SW480 (cell line): ENCODE measurements at places on chromosomes 7 and 10.

- no peak for DNase-seq
Observed at GRCh38 chr10:63689768-63690167, 168.6 kb downstream of the REEP3 start.

DNA sequence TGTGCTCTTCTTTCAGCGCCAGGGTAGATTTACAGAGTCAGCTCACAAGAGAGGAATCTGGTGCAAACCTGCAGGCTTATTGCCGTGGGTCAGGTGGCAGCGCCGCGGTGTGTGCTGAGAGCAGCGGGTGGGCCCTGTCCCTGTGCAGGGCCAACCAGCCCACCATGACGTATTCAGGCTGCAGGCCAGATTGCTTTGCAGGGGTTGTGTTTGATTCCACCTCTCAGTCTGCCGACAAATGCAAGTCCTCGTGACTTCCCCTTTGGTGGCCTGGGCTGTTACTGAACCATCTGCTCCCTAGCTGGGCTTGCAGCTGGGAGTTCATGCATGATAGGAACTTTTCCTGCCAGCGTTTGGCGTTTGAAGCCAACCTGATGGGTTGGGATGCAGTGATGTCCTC lies 66.7 kb upstream of the LEP start:
- no peak for DNase-seq

GRCh38 chr10:117264782-117265181 lies 23.9 kb downstream of the SLC18A2 start:
- no peak for DNase-seq

- no peak for DNase-seq
Observed at GRCh38 chr10:24992512-24993133, 23.3 kb downstream of the ENKUR start.

DNA sequence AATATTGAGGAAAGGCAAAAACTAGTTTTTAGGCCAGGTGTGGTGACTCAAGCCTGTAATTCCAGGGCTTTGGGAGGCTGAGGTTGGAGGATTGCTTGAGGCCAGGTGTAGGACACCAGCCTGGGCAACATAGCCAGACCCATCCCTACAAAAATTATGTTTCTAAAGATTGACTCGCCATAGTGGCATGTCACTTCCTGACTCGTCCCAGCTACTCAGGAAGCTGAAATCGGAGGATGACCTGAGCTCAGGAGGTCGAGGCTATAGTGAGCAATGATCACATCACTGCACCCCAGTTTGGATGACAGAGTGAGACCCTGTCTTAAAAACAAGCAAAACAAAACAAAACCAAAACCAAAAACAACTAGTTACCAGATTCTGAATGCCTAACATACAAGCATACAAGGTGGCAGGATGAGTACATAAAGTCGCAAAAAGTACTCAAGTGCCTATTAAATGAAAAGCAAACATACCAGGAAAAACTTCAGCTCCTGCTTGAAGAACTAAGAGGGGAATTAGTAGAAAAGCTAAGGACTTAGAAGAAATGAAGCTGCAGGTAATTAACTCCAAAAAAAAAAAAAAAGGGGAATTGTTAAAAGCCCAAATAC lies 14.1 kb downstream of the ZNF398 start:
- DNase-seq, result no peak

DNA sequence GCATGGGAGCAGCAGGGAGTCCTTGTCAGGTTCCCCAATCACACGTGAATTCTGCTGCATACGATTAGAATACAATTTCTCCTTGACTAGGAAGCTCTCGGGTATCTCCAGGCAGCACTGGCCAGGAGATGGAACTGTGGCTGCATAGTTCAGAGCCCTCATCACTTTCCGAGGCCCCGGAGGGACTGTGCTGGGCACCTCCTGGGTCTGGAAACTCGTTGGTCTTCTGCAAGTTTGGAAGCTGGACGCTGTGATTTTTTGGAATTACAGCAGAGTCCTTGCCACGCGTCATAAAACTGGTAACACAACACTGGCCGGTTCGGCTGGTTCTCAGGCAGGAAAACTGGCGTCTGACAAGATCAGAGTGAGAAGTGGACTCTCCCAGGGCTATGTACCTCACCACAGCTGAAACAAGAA lies 216.1 kb downstream of the CCDC3 start:
- DNase-seq, result no peak

DNA sequence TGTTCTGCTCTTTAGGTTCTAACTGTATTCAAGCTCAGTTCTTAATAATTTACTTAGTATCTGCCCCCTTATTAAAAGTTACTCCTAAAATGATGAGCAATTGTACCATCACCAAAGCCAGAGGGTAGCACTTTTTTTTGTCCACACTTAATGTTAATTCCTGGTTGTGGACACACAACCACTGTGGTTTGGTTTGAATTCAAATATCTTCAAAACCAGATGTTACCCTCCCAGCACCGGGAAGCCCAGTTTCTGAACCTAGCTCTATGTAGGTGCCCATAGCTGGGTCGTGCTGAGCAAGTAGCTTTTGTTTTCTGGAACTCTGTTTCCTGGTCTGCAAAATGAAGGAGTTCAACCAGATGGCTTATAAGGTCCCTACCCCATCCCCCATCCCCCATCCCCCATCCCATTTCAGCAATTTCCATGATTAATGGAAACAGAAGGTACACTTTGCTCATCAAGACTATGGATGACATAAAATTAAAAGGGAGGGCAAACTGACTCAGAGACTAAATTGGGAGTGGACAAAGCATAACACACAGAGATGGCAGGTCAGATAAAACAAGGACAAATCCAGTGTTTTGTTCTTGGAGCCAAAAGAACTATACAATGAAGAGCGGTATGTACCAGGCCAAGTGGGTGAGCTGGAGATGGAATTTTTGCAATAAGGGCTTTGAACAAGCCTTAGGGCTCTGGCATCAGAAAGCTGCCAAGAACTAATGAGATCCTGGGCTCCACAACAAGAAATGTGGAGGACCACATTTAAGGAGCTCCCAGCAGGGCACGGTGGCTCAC lies 56.7 kb downstream of the DLG5 start:
- DNase-seq, result no peak

- DNase-seq, result no peak
Observed at GRCh38 chr10:1544929-1545328, 192.4 kb downstream of the ADARB2 start.

DNA sequence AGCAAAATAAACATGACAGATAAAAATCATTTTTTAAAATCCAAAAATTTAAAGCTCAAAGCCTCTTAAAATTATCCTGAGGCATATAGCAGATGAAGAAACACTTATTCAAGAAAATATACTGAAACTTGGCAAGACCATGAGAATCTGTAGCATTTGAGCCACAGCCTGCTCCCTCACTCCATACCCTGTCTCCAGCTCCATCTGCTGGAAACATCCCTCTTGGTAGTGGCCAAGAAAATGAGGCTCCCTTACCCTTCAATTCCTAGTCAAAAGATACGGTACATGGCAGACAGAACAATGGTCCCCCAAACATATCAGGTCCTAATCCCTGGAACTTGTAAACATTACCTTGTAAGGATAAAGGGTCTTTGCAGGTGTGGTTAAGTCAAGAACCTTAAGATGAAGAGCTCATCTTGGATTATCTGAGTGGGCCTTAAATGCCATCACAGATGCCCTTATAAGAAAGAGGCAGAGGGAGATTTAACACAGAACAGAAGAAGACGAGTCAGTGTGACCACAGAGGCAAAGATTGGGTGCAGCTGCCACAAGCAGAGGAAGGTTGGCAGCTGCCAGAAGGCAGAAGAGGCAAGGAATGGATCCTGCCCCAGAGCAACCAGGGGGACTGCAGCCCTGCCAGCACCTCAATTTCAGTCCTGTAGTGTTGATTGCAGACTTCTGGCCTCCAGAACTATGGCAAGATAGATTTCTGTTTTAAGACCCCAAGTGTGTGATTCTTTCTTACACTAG lies 149.4 kb downstream of the ZNF248 start:
- no peak for DNase-seq

GRCh38 chr10:14581553-14582321 lies 193.0 kb downstream of the FAM107B start:
- DNase-seq, result no peak

GRCh38 chr10:43746906-43747305 lies 98.2 kb upstream of the ZNF32 start:
- DNase-seq, result no peak

DNA sequence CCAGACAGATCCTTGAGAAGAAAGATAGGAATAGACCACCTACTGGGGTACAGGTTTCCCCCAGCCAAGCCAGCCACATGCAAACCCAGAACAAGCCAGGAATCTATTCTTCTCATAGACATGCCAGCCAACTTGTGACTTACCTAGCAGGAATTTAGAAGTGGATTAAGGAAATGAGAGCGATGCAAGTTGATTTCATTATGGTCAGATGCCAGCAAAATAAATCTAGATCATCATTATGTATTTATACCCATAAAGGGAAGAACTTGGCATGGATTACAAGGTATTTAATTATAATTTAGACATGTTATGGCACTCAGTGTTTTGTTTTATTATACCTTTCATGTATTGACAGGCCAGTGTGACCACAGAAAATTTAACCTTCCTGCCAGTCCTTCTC lies 32.8 kb downstream of the SLC35G1 start:
- DNase-seq, result no peak
